ENCODE measurements at places on chromosomes 3 and 15.

DNA sequence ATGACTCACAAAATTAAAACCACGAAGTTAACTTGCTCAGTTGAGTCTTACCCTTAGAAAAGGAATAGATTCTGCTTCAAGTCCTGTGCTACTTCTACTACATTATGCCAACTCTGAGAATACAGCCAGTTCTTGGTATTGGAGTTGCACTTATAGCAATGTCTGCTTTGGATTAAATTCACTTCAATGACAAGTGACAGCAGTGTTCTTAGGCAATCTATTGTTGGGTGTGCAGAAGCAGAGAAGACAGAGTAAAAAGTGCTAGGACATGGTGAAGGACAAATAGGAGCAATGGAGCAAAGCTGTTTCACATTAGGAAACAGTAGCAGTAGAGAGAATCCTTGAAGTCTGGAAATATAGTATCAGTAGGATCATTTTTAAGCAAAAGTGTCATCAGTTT is 713.1 kb downstream of the SI start:
- DNase-seq, result no peak

GRCh38 chr3:193673845-193674244 is 80.8 kb downstream of the OPA1 start:
- DNase-seq, result no peak

DNA sequence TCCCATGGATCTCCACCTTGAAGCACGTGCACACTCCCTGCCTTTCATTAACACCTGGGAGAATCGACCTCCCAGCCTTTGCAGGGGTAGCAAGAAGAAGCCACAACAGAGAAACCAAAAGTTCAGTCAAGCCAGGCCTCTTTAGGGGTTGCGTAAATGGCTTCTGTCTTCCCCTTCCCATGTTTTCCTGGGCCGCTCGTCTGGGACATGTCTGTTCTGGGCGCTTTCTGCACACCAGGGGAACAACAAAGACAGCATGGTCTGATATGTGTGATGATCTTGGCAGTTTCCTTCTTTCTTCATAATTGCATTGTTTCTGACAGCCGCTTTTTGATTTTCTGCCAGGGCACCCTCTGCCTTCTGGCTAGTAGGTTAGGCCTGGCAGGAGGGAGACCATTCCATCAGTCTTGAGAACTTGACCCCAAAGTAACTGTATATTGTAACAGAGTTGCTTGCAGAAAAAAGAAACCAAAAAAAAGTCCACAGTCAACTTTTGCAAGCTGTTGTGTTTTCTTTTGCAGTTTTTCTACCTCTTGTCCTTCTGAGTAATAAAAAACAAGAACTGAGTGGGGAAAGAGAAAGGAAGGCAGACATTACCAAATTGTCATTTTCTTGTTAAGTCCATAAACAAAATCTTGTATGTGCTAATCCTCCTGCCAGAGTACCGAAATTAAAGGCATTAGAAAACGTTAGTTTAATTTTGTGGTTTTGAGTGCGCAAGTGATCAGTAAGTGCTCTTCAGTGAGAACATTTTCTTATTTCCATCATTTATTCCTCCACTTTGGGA is 56.0 kb upstream of the FURIN start:
- no peak for DNase-seq

DNA sequence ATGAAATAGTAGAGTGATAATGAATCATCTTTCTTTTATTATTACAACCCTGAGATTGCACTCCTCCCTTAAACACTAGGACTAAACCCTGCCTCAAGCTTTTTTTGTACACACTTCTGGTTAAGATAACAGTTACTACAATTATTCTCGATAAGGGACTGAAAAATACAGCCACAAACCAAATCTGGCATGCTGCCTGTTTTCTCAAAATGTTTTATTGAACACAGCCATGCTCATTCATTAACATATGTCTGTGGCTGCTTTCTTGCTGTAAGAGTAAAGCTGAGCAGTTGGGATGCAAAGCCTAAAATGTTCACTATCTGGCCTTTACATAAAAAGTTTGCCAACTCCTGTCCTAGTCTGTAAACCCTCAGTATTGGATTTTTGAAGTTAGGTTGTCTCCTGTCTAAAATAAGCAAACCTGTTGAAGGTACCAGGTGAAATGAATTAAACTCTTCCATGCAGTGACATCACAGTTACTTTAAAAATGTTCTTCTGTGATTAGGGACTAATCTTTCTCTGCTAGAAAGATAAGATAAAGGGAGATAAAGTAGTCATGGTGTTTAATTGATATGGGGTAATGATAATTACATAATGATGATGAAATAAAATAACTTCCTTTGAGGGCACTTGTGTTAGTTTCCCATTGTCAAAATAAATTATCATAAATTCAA is 218.2 kb downstream of the STXBP5L start:
- DNase-seq, result no peak

GRCh38 chr15:43934480-43934879 is 107.7 kb downstream of the WDR76 start:
- DNase-seq, result no peak

DNA sequence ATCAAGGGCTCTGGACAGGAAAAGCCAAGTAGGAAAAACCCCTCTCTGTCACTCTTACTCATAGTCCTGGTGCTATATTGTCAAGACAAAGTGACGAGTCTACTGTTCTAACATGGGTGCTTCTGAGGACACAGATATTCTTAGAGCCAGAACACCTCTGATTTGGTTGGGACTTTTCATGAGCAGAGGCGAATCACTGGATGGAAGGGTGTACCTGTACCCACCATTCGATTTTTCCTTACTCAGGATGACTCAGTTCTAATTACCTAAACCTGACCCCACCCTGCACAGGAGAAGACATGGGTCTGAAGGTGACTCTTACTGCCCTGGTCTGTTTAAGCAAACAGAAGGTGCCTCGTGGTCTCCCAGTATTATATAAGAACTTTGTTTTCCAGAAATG is 58.5 kb downstream of the ABCC5 start:
- DNase-seq, result no peak

DNA sequence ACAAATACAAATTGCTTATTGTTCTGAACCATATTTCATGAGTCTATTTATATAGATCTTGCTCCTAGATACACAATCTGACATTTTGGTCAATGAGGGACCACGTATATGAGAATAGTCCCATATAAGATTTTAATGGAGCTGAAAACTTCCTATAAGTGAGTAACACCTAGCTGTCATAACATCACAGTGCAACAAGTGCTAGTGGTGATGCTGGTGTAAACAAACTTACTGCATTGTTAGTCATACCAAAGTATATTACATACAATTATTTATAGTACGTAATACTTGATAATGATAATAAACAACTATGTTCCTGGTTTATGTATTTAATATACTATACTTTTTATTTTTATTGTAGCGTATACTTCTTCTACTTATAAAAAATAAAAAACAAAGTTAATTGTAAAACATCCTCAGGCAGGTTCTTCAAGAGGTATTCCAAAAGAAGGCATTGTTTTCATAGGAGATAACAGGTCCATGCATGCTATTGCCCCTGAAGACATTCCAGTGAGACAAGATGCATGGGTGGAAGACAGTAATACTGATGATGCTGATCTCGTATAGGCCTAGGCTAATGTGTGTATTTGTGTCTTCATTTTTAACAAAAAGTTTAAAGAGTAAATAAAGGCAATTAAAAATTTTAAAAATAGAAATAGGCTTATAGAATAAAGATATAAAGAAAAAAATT is 46.8 kb upstream of the NAALADL2 start:
- no peak for DNase-seq

DNA sequence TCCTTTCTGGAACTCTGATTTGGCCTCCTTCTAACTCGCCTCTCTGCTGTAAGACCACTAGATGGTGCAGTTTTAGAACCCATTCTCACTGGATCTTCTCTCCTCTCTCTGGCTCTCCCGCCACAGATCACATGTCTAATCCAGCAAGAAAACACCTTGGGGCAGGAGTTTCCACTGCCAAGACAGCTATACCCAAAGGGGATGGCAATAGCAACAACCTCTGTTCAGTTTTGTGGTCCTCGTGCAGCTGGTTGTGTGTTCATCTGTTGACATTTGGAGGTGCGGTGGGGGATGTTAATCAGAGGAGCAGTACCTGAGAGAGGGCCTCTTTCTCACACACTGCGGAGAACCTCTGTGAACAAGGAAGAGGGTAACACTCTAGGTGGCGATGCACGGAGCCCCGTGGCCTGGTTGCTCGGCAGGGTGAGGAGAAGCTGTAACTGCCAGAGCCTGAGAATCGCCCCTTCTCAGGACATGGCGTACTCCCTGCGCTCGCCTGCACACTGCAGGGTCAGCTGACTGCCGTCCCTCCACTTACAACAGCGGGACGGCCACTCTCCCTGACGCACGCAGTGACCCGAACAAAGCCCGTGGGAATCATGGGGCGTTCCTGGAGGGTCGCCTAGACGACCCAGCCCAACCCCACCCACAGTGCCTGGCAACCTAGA is at the start of gene TEX55:
Gene TEX55, plus strand, starts transcription at position 666 of the 668 bp plus-strand sequence. CDS start 25 bp downstream, outside the sequence.
- DNase-seq, result no peak

- peak; percentile 22 for DNase-seq
These were observed 60.5 kb downstream of the MYRIP start for GRCh38 chr3:39869890-39870289.

DNA sequence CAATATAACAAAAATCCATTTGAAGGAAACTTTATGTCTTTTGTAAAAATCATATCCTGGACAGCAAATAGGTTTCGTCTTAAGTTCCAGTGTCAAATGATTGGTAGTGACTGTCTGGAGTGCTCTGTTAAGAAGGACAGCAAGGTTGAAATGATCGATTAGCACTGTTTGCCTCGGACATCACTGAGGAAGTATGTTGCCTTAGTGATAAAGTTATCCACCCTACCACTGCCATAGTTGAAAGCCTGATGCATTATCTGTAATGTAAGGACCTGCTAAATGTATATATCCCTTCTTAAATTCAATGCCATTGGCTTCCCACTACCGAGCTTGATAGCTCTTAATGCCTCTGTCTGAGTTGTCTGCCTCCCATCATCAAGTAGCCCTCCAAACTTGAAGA is 70.0 kb downstream of the CFAP20DC start:
- no peak for DNase-seq

DNA sequence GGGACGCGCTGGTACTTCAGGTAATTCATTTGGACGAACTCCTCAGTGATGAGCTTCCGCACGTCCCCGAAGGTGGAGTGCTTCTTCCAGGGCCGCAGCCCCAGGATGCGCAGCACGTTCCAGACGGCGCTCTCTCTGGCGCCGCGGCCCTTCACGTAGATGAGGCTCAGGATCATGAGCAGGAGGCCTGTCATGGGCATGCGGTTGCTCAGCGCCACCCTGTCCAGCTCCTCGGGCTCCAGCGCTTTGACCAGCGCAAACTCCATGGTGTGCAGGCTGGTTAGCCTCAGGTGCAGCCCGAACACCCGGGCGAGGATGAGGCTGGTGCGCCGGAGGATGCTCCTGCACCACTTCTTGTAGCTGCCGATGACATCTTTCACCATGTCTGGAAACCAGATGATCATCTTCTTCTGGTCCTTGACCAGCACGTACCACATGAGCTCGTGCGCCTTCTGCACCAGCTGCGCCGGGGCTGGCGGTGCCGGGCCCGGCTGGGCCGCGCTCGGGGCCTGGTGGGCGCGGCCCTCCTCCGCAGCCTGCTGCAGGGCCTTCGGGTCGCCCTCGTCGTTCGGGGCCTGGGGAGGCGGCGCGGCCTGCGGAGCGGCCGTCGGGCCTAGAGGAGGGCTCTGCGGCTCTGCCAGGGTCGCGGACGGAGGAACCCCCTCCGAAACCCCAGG is 501 bp downstream of the NDN start:
- DNase-seq, result peak; percentile 14

- no peak for DNase-seq
These were observed 356.5 kb downstream of the ZIC4 start for GRCh38 chr3:147049821-147050220.

- DNase-seq, result no peak
These were observed 8.3 kb upstream of the CHRM5 start for GRCh38 chr15:33959844-33960548.

GRCh38 chr15:99970891-99971430 is 237.7 kb upstream of the LYSMD4 start:
- DNase-seq, result no peak

DNA sequence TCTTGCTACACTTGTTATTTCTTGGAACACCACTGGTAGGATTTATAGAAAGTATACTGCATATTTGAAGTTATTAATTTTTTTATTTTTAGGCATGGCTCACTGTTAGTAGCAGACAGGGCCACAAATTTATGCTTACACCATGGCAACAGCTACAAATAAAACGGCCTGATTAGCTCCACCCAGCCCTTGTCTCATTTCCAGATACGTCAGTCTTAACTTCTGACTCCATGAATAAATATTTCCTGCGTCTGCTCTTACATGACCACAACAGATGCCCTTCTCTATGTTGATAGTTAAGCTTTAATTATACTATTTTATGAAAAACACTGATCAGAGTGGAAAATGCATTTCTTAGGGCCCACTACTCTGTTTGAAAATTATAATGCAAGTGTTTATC is 62.3 kb upstream of the CPOX start:
- no peak for DNase-seq

GRCh38 chr3:81198216-81198615 is 563.2 kb downstream of the GBE1 start:
- no peak for DNase-seq

DNA sequence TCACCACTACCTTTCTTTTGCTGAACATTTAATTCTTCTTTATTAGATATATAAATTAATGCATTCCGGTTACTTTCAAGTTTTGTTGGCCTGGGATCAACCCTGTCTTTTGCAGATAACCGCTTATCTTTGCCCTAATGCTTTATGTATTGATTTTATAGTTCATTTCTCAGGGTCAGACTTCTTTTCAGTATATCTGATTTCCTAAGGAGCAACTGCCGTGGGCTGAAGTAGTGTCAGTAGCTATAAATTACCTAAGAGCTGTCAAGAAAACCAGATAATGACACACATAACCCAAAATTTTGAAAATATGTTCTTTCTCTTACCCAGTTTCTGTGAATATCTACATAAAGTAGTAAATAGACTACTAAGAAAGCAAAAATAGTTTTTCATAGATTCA is 38.0 kb downstream of the COL6A5 start:
- no peak for DNase-seq

- no peak for DNase-seq
These were observed 82.3 kb downstream of the AAGAB start for GRCh38 chr15:67172172-67172571.

- no peak for DNase-seq
These were observed 24.8 kb upstream of the MBNL1 start for GRCh38 chr3:152243721-152244516.
